ENCODE measurements at places on chromosomes 12 and 14.

DNA sequence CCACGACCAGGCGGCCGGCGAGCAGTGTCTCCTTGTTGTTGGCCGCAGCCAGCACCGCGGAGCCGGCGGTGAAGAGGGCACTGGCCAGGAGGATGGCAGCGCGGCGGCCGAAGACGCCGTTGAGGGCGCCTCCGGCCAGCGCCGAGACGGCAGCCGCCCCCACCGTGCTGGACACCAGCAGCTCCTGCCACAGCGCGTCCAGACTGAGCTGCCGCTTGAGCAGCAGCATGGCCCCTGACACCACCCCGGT lies 691 bp downstream of the SLC2A13 start:
- no peak for DNase-seq

GRCh38 chr12:85457016-85457415 lies 177.0 kb downstream of the ALX1 start:
- no peak for DNase-seq

GRCh38 chr12:42299392-42300308 lies 26.2 kb downstream of the ZCRB1 start:
- DNase-seq, result no peak

DNA sequence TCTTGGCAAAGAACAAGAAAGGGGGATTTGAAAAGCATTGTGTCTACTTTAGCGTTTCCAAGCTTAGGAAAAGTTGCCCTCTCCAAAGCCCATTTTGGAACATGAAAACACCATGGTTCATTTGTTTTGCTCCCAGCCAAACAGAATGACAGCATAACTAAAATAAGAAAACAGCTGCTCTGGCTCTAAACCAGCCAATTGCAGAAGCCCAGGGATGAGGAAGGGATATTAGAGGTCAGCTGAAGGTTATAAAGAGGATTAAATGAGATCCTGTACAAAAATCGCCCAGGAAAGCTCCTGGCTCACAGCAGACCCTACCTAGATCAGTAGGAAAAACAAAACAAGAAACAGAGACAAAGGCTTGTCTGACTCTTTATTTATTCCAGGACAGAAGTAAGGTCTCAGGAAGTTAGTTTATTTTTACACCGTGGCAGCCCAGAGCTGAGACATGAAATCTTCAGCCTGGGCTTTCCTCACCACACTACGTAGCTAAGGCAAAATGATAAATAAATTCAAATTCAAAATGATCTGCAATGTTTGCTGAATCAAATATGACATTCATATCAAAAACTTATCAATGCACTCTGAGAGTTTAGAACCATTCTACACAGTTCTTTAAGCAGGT lies 25.9 kb downstream of the SPX start:
- no peak for DNase-seq

- no peak for DNase-seq
Measured at GRCh38 chr12:95460896-95461295, 13.1 kb upstream of the METAP2 start.

DNA sequence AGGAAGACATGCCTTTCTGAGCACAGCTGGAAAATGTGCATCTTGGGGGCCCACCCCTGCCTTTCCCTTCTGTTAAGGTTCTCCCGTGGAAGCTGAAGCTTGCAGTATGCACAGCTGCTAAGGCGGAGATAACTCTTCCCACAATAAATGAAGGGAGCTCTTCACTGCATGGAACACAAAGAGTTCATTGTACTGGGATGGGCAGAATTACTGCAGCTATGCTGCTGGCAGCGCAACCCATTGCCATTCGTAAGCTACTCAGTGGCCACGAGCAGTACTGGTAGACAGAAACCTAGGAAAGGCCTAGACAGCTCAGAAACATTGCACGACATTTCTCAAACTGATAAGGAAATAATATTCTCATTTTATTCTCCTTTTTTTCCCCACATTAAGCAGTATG lies 310.2 kb downstream of the MDGA2 start:
- peak; percentile 88 for DNase-seq

- no peak for DNase-seq
Measured at GRCh38 chr14:36503771-36504741, 16.0 kb downstream of the NKX2-1 start.

GRCh38 chr12:78191611-78192010 lies 360.9 kb downstream of the NAV3 start:
- no peak for DNase-seq

GRCh38 chr12:31353750-31354708 lies 28.1 kb upstream of the SINHCAF start:
- no peak for DNase-seq

DNA sequence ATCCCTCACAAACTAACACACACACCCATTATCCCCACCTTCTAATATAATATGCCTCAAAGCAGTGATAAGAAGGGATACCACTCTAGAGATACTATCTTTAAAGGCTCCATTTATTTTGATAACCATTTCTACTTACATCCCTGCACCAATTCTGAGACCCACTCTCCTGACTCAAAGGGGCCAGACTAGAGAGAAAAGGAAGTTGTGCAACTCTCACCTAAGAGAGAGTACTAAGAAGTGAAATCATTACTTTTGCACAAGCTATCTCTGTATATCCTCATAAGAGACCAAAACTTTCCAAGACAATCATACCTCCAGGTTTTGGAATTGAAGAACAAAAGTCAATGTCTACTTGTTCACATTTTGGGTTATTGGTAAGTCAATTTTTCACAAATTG lies 45.4 kb upstream of the USP15 start:
- no peak for DNase-seq

- DNase-seq, result peak; percentile 91
Measured at GRCh38 chr14:81519200-81520011, 14.2 kb downstream of the SEL1L start.

- peak; percentile 3 for DNase-seq
Measured at GRCh38 chr12:81949841-81950308, 190.7 kb upstream of the PPFIA2 start.

GRCh38 chr12:122834921-122835749 lies at the start of gene HIP1R:
TSS of gene HIP1R (plus strand) at chr12:122835457. CDS start at chr12:122835551, 94 bp downstream.
- no peak for DNase-seq

DNA sequence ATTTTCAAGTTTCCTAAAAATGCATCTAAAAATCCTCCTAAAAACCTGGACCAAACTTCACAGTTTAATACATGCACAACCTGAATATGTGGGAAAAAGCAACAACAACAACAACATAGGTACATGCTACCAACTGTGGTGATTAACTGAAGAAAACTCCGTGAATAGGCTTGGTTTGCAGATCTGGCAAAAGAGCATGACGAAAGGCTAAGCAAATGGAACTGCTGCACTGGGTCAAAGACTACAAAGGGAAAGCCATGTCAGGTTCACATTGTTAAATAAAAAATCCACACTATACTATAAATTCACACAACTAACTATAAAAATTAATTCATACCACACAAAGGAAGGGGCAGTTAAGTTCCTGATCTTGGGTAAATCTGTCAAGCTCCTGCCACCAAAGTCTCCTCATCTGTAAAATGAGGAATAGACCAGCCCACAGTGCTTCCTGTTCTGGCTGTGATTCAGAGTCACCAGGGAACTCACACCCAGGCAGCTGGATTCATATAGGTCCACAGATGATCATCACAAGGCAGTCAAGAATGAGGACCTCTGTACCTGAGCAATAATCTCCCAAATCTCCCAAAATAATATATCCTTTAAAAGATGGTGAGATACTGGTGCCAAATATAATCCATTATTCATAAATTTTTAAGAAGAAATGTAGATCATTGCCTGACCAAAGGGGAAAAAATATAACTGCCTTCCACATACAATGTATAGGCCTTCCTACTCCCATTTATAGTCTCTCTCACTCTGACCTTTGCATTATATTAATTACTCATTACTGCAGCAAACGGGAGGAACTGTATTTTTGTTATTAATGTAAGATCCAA lies 7.0 kb downstream of the CORO1C start:
- peak; percentile 69 for DNase-seq

DNA sequence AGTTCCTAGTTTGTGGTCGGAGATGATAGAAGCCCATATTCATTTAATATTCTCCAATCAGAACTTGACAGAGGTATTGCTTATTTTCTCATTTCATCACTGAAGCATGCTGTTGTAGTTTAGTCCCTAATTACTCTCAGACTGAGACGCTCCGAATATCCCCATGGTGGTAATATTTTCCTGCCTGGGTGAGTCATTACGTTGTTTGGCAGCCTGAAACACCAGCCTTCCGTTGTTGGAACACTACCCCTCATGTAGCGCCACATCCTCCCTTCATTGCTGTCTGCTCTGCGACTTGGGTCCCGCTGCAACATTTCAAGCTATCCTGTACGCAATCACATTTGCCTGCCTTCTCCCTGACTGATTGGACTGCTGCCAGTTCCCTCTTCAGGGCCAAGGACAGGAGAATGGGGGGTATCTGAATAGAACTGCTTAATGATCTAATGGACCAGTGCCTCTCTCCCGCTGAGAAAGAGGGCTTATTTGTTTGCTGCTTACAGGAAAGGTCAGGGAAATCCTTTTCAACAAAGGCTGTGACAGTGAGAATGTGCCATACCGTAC lies 369.1 kb downstream of the NPAS3 start:
- no peak for DNase-seq

DNA sequence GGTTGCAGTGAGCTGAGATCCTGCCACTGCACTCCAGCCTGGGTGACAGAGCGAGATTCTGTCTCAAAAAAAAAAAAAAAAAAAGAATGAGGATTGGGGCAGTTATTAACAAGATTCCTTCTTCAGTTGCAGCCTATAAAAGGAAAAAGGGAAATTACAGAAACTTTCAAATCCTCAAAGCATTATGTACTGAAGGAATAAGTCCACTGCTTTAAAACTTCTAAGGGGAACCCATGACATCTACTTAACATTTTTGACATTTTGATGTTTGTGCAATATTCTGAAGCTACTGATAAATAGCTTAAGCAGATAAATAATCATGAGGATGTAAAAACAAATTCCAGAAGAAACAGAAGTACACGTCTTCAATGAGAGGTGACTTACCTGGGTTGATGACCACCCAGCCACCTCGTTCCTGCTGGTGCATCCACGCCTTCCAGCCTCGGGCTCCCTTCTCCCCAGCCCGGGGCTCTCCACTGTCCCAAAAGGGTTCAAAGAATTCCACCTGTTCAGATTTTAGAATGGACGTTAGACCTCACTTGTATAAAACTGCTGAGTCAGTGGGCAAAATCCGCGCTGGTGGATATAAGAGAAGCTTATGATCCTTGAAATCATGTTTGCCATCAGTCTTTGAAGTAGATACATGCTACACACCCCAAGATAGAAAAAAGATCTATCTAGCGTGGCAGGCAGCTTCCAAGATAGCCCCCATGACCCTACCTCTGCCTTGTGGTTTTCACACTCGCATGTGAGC lies 33.7 kb downstream of the NRDE2 start:
- DNase-seq, result no peak

- no peak for DNase-seq
Measured at GRCh38 chr14:22939684-22940083, 10.5 kb upstream of the PRMT5 start.

DNA sequence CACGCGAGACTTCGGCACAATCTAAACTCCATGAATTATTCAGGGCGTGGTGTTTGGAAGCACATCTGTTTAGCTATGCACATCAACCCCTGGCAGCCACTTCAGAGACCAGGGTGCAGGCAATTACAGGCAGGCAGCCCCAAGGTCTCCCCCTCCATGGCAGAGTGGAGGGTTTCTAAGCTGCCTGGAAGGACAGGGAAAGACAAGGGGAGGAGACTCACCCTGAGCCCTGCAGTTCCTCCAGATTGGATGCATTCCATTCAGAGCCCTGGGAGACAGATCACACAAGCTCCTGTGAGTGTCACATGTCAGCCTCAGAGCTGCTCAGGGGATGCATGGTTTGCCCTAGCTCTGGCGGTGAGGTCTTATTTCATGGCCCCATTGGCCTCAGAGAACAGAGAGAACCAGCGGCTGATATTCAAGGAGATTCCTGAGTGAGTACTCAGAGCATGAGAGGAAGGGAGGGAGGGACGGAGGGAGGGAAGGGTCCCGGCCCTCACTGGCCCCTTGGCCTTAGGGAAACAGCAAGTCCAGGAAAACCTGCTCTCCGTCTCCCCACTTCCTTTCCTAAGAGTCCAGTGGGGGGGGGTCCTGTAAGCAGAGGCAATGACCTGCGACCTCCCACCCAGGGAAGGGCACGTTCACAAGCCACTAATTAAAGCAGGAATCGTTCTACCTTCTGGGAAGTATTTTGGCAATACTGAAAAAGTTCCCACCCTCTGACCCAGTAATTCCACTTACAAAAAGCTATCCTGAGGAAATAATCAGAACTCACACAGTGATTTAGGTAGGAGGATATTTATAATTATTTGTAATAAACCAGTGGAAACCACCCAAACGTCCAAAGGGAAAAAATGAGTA lies 55.1 kb downstream of the SSH1 start:
- peak; percentile 93 for DNase-seq

GRCh38 chr12:20599757-20600156 lies 95.4 kb upstream of the SLCO1C1 start:
- DNase-seq, result no peak

- DNase-seq, result no peak
Measured at GRCh38 chr14:32189811-32190210, 12.0 kb upstream of the RNU6-7 start.

DNA sequence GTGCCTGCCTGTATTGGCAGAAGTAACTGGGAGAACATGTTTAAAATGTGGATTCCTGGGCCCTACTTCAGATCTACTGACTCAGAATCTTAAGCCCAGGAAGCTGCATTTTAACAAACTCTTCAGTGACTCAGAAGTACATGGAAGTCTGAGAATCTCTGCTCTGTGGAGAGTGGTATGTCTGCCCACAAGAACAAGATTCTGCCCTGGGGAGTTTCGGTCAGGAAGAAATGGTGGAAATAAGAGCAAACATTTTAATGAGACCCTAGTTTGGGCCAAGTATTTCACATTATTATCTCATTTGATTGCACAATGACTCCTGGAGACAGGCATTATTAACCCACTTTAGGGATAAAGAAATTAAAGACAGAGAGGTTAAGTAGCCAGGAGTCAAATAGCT lies 8.2 kb downstream of the ALDH1L2 start:
- DNase-seq, result peak; percentile 57

- no peak for DNase-seq
Measured at GRCh38 chr12:4269279-4269991, 4.1 kb upstream of the CCND2 start.

DNA sequence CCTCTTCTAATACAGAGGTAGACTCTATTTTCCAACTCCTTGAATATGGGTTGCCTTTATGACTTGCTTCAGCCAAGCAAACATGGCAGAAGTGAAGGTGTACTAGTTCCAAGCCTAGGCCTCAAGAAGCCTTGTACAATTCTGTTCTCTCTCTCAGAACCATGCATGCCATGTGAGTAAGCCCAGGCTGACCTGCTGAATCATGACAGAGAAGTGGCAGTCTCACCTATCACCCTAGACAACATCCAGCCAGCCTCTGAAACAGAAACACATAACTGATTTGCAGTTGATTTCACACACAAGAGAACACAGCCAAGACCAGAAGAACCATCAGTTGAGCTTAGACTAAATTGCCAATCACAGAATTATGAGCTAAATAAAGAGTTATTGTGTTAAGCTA lies 157.2 kb downstream of the GARIN6 start:
- no peak for DNase-seq

DNA sequence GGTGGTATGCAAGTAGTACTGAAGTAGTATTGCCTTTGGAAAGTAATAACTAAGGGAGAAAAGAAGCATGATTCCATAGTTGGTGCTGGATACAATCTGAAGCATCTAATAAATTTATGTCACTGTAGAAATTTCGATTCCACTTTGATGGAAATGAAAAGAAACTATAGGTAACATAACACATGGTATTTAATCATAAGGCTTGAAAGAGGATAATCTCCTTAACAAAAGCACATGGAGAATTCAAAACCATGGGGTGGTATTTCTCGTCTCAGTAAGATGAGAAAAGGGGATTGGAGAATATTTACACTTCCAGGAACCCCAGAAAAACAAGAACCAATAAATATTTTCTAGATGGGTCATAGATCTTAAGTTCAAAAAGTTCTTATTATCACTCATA lies 72.7 kb downstream of the NDUFA12 start:
- DNase-seq, result no peak

All from foreskin melanocyte (primary cell).